Substantia nigra (tissue), 51 donors: ENCODE measurements at places on chromosomes 7 and 10.

DNA sequence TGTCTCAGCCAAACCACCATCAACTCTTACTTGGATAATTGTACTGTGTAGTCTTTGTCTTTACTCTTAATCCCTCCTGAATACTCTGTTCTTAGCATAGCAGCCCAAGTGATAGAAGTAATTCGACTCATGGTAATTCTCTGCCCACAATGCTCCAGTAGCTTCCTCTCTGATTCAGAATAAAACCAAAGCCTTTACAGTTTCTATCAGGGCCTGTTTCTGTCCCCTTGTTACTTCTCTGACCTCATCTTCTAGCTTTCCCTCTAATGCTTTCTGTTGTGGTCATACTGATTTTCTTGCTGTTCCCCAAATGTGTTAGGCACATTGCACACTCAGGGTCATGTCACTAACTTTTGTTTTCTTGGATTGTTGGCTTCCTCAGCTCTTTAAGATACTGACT, 8.0 kb downstream of the ZNF518A start:
- DNase-seq: no peak

DNA sequence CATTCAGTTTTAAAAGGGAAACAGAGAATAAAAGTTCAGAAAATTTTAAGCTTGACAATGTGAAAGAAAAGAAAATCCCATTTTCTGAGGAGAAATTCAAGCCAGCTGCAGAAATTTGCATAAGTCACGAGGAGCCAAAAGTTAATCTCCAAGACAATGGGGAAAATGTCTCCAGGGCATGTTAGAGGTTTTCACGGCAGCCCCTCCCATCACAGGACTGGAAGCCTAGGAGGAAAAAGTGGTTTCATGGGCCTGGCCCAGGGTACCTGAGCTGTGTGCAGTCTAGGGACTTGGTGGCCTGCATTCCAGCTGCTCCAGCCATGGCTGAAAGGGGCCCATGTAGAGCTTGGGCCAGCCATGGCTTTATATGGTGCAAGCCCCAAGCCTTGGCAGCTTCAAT, 59.6 kb upstream of the NXPH1 start:
- no peak for DNase-seq

- DNase-seq: no peak
Measured at GRCh38 chr7:135537905-135538304, 19.8 kb upstream of the NUP205 start.

DNA sequence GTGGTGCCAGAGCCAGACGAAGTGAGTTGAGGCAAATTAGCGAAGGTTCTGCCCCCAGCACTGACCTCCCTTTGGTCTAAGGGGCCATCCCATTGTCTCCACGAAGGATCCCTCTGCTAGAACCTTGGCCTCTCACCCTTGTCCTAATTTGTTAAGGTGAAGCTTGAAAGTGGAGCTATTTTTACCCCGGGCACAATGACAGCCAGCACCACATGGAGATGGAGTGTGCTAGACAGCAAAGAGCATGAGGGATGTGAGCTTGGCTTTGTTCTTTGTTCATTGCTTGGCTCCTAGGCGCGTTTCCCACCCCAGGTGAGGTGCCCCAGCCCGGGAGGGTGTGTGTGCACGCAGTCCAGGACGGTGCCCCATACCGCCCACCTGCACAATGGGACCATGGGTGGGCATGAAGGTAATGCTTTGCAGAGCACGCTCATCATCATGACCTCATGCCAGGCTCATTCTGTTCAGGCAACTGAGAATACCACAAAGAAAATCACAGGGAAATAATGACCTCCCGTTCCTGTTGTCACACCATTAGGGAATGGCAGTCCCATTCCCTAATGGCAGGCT, 361.0 kb upstream of the FZD8 start:
- DNase-seq: no peak

- DNase-seq: no peak
Measured at GRCh38 chr7:139915864-139916716, 87.0 kb downstream of the TBXAS1 start.

GRCh38 chr7:33511778-33512177, 382.4 kb downstream of the BBS9 start:
- no peak for DNase-seq

GRCh38 chr7:150979713-150980390, 1.7 kb upstream of the KCNH2 start:
- DNase-seq: no peak

DNA sequence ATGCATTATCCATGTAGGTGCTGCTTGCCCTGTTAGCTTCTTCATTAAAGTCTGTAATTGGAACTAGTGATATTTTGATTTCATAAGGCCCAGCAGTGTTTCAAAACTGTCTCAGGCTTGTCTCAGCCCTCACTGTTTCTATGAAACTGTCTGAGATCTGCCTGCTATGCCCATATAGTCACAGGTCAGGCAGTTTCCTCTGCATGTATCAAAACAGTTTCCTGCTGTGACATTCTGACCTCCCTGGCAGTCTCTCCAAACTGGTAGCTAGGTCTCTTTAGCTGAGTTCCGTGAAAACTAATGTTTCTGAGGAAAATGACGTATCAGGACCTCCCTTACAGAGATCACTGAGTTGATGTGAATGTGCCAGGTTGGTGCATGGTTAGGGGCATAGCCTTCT, 18.9 kb upstream of the SEMA3D start:
- no peak for DNase-seq

GRCh38 chr10:22644222-22644621, 70.2 kb downstream of the PIP4K2A start:
- no peak for DNase-seq

GRCh38 chr10:93790439-93790838, 32.7 kb downstream of the LGI1 start:
- no peak for DNase-seq

- DNase-seq: no peak
Measured at GRCh38 chr7:117572856-117573620, 93.2 kb downstream of the CFTR start.

DNA sequence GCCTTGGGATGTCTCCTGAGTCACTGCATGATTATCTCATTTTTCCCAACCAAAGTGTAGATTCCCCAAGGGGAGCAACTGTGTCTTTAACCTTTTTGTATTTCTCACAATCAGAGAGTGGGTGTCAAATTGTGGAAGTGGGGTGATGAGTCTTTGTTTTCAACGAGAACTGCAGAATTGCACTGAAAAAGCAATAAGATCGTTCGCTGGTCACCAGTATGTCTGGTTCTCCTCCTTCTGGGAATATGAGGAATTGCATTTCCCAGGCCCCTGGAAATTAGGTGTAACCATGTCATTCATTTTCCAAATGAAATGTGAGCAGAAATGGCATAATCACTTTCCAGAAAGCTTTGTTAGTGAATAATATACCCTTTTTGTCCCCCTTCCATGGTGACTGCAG, 326.9 kb downstream of the GPAM start:
- DNase-seq: no peak

DNA sequence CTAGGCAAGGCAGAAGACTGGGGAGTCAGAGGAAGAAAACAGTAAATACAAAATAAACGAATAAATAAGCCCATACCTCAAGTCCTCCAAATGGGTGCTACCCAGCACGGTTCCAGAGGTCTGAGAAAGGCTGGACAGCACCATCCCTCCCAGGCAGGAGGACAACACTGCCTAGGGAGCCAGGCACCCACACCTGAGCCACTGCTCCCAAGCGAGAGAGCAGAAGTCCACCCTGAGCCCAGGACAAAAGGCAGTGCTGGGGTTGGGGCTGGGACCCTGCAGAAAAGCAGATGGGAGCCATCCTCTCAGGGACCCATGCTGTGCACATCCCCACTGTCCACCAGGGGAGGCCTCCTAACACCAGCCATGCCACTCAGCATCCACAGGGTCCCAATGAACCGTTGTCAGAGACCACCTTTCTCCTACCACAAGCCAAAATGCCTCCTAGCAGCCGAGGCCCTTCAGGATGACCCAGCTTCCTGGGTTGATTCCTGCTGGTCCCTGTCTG, 16.2 kb downstream of the GFRA1 start:
- DNase-seq: no peak

- no peak for DNase-seq
Measured at GRCh38 chr7:116283595-116284204, 73.4 kb downstream of the TES start.

DNA sequence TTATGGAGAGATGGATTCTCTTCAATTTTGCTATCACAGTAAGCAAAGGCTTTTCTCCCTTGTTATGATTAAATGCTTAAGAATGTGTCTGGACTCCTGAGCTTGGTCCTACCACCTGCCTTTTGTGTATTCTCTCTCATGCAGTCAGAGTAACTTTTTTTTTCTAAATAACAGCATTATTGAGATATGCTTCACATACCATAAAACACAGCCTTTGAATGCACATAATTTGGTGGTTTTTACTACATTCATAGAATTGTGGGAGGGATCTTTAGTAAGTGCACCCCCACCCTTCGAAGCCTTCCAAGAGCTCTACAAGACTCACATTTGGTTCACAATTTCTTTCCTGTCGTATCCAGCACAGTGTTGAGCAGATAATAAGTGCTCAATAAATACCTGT, 175.5 kb downstream of the ADAM12 start:
- no peak for DNase-seq

DNA sequence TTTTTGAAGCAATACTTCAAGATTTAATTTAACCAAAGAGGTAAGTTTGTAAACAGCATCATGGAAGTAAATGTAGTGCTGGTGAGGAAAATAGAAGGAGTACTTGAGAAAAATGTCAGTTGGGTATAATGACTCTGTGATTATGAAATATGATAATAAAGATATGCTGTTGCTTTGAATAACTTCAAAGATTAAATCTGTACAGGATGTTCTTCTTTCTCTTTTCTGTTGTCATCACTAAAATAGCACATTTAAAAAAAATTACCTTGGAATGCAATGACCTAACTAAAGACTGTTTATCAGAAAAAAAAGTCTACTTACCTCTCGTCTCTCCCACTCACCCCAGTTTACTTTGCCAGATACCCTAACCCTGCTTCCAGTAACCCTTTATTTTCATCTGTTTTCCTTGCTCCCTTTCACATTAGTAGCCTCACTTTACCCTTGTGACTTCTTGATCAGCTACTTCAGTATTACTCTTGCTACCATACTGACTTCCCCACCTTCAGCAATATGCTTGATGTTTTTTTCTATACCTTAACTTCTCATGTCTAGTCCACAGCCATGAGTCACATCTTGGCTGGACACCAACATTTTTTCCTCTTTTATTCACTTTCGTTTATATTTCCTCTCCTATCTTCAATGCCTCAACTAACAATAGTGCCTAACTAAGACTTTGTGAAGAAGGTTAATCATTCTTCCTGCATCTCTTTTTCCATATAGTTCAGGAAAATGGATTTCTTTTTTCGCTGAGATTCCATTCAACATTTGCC, 29.7 kb upstream of the TAS2R16 start:
- DNase-seq: no peak

GRCh38 chr7:150373049-150373801, 4.6 kb downstream of the REPIN1 start:
- no peak for DNase-seq

- no peak for DNase-seq
Measured at GRCh38 chr7:94001396-94001795, 2.8 kb downstream of the BET1 start.

- no peak for DNase-seq
Measured at GRCh38 chr7:131094685-131095084, 233.0 kb upstream of the MKLN1 start.

GRCh38 chr7:14286036-14286435, 296.6 kb upstream of the ETV1 start:
- DNase-seq: no peak

DNA sequence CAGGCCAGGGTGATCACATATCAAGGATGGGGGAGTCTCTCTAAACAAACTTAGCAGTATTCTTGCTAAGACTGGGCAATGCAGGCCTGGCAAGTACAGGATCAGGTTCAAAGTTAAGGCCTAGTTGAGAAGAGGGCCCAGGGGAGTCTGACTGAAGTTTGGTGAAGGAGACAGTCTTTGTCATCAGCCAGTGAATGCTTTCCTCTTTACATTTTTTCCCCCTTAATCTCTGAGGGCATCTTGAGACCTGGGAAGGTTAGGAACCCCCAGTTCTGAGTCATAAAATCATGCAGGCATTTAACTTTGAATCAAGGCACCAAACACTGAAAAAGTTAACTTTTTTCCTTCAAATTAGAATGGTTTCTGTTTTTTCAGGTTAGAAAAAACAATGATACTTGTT, 311.5 kb downstream of the REEP3 start:
- DNase-seq: no peak
